ENCODE measurements at places on chromosomes 7 and 10.
A peak's percentile ranks its signal among the peaks of the same experiment; 100 is the strongest.

- DNase-seq, result no peak
Observed at GRCh38 chr7:124263232-124263827, 230.5 kb upstream of the TMEM229A start.

DNA sequence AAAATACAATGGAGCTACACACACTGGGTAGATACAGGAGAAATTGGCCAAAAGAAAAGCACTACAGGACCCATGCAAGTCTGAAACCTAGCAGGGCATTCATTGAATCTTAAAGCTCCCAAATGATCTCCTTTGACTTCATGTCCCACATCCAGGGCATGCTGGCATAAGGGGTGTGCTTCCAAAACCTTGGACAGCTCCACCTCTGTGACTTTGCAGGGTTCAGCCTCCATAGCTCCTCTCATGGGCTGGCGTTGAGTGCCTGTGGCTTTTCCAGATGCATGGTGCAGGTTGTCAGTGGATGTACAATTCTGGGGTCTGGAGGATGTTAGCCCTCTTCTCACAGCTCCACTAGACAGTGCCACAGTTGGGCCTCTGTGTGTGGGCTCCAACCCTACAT is 626.3 kb upstream of the POT1 start:
- no peak for DNase-seq

GRCh38 chr10:132138596-132138995 is 48.2 kb upstream of the DPYSL4 start:
- no peak for DNase-seq

DNA sequence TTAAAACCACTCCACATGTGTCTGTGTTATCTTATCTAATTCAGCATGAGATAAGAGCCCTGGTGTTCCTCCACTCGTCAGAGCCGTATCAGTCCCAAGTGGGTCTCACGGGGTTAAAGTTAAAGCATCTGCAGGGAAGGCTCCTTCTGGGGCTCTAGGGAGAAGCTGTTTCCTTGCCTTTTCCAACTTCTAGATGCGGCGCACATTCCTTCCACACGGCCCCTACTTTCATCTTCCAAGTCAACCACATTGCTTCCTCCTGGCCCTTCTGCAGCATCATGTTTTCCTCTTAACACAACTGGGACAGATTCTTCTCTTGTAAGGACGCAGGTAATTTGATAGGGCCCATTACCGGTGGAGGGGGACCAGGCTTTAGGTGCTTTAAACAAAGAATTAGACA is 620.1 kb upstream of the DPP6 start:
- DNase-seq, result no peak

GRCh38 chr7:24889611-24890010 is 90.4 kb downstream of the OSBPL3 start:
- DNase-seq, result no peak

GRCh38 chr7:37445790-37446189 is 2.9 kb downstream of the ELMO1 start:
- no peak for DNase-seq

GRCh38 chr10:77881636-77882035 is 44.9 kb downstream of the DLG5 start:
- no peak for DNase-seq

DNA sequence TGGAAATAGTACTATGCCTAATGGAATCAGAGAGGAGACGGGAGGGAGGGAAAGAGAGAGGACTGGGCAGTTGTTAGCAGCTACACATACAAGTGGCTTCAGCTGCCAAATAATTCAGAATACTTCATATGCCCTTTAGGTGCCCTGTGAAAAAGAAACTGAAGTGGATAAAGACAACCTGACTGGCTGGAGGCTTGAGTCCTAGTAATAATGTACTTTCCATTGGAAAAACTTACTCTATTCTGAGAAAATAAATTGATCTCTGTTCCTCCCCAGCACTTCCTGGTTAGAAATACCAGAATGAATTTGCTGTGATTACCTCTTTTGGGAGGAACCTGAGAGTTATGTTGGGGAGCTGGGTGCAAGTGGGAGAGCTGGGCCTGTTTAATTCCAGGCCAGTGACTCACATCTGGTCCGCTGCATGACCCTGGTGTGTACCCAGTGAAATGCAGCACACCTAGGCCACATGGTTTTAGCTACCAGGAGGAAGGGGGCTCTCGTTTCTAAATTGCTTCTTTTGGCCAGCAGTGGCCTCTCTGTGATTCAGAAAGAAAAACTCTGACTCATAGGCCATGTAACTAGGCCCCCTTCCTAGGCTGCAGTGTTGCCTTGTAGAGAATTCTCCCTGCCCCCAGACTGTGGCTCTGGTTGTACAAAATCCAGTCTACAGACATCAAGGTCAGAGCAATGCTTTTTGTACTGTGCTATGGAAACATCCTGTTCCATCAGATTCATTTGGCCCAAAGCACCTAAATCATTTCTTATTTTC is 6.5 kb downstream of the AGFG2 start:
- peak; percentile 63 for DNase-seq

DNA sequence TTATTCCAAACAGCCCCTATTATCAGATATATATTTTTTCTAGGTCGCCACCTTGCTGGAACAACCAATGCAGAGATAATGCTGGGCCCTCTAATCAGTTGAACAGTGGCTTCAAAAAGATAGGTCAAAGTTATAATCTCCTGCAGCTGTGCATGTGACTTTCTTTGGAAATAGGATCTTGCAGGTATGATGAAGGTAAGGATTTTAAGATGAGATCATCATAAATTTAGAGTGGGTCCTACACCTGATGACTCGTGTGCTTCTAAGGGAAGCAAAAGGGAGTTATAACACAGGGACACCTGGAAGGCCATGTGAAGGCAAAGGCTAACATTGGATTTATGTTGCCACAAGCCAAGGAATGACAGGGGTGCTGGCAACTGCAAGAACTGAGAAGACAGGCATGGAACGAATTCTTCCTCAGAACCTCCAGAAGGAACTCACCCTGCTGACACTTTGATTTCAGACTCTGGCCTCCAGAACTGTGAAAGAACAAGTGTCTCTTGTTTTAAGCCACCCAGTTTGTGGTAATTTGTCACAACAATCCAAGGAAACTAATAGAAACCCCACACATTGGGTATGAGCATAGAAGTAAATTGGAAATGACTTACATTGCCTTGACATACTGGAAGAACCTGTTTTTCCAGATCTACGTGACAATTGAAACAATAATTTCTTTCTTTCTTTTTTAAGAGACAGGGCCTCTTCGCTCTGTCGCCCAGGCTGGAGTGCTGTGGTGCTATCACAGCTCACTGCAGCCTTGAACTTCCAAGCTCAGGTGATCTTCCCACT is 34.4 kb downstream of the CCDC71L start:
- no peak for DNase-seq

DNA sequence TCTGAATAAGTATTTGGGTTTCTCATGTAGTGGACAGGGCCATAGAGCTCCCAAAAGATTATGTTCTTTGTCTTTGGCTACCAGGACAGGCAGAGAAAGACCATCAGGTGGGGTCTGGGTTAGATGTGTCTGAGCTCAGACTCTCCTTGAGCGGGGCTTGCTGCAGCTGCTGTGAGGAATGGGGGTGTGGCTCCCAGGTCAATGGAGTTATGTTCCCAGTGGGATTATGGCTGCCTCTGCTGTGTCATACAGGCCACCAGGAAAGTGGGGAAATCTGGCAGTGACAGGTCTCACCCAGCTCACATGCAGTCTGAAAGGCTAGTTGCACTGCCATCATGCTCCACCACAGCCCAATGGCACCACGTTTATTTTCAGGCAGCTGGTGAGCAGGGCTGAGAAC is 97.0 kb upstream of the FERD3L start:
- no peak for DNase-seq

- DNase-seq, result no peak
Observed at GRCh38 chr7:22482503-22482902, 17.5 kb downstream of the STEAP1B start.

- DNase-seq, result peak; percentile 60
Observed at GRCh38 chr7:121330053-121330833, 1.4 kb downstream of the WNT16 start.

DNA sequence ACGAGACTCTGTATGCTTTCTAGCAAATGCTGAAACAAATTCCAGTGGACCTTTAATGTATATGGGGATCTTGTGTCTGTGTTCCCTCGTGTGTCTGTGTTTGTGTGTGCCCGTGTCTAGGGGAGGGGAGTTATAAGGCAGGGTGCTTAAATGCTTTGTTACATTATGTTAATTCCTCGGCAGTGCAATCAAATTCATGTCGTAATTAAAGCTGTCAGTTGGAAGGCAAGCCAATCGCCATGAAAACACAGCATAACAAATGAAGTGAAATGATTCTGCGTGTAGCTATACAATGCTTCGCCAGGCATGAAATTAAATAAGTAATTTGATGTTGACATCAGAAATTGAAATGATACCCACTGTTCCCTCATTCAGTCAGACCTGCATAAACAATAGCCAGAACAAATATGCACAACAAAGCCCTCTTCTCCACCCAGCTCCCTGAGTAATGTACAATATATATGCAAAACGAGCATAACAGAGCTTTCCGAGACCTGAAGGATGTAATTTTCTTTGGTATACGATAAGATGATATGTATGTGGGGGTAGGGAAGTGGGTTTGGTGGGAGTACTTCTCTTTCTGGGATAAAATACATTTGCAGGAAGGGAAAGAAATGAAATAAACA is 534.1 kb downstream of the AUTS2 start:
- no peak for DNase-seq

DNA sequence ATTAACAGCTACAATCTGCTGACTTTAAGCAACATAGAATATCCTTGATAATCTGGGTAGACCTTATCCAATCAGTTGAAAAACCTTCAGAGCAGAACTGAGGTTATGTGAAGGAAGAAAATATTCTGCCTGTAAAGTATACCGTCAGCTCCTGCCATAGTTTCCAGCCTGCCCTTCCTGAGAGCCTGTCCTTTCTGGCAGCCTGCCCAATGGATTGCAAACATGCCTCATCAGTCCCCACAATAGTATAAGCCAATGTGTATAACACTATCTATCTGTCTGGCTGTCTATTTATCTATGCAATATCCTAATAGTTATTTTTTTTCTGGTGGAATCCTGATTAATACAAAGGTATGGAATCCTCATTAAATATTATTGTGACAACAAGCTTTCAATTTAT is 489.2 kb upstream of the KCND2 start:
- no peak for DNase-seq

- no peak for DNase-seq
Observed at GRCh38 chr7:64515330-64515729, 47.5 kb downstream of the ZNF680 start.

- DNase-seq, result no peak
Observed at GRCh38 chr10:11447586-11447985, 163.9 kb downstream of the USP6NL start.

DNA sequence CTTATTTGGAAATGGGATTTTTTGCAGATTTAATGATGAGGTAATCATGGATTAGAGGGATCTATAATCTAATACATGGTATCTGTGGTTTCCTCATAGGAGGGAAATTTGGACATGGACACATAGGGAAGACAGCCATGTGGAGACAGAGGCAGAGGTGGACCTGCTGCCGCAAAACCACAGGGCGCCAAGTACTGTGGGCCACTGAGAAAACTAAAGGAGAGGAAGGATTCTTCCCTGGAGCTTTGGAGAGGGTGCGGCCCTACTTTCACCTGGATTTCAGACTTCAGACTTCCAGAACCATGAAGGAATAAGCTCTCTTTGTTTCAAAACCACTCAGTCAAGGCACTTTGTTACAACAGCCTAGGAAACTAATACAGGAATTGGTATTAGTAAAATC is 149.4 kb upstream of the AKR1E2 start:
- no peak for DNase-seq

- DNase-seq, result no peak
Observed at GRCh38 chr10:71990706-71991269, 26.6 kb downstream of the CHST3 start.

All from brain pericyte (primary cell).